Nucleus accumbens (tissue), 56 donors: ENCODE measurements at places on chromosomes 5 and 9.
A peak's percentile ranks its signal among the peaks of the same experiment; 100 is the strongest.

GRCh38 chr9:131010482-131011273 is 1.7 kb downstream of the LAMC3 start:
- DNase-seq: no peak

- no peak for DNase-seq
Measured at GRCh38 chr5:150700246-150700593, 642 bp downstream of the RBM22 start.

GRCh38 chr5:83927140-83927733 is 206.6 kb upstream of the HAPLN1 start:
- DNase-seq: peak; percentile 5

- no peak for DNase-seq
Measured at GRCh38 chr9:1969898-1970297, 45.2 kb upstream of the SMARCA2 start.

- no peak for DNase-seq
Measured at GRCh38 chr5:146642410-146642809, 126.4 kb upstream of the GPR151 start.

DNA sequence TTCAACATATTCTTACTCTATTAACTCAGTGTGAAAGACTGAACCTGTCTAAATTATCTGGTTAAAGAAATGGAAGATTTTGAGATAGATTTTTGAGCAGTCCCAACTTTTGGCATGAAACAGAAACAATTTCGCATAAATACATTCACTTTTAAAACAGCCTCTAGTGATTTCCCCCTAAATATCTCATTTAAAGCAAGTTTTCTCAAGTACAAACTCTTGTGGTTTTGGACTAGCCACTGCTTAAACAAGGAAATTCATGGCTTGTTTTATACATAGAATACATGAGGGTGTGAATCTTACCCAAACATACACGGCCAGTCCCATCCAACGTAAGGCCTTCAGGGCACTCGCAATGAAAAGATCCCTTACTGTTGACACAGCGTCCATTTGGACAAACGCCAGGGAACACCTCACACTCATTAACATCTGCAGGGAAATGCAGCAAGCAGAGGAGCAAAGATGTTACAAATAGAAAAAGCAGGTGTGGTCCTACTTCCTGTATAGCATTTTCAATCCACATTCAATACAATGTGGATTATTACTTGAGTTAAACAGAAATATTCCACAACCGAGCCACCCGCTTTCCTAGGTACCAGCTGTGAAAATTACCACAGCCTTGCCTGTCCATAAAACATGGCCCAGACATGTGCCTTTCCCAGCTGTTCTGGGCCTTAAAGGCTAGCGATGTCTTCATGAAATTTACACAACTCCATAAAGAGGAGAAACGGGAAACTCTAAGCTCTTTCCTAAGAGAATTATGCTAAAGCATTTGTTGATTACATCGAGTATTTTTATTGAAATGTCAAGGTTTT is 188.8 kb downstream of the FBN2 start:
- no peak for DNase-seq

- DNase-seq: peak; percentile 55
Measured at GRCh38 chr5:142611154-142611553, 74.7 kb downstream of the FGF1 start.

GRCh38 chr5:66821688-66822429 is 225.7 kb downstream of the MAST4 start:
- no peak for DNase-seq

GRCh38 chr9:123834218-123834888 is 95.6 kb downstream of the DENND1A start:
- no peak for DNase-seq

- no peak for DNase-seq
Measured at GRCh38 chr5:91030521-91031401, 352.4 kb downstream of the ARRDC3 start.

- DNase-seq: no peak
Measured at GRCh38 chr5:3339092-3339797, 256.4 kb upstream of the IRX1 start.

- no peak for DNase-seq
Measured at GRCh38 chr5:42321785-42322184, 101.5 kb upstream of the GHR start.

GRCh38 chr5:138064526-138064925 is 19.3 kb upstream of the WNT8A start:
- DNase-seq: no peak

- no peak for DNase-seq
Measured at GRCh38 chr9:136881691-136882108, 4.6 kb upstream of the TRAF2 start.

GRCh38 chr5:33834334-33834733 is 57.5 kb downstream of the ADAMTS12 start:
- DNase-seq: no peak

DNA sequence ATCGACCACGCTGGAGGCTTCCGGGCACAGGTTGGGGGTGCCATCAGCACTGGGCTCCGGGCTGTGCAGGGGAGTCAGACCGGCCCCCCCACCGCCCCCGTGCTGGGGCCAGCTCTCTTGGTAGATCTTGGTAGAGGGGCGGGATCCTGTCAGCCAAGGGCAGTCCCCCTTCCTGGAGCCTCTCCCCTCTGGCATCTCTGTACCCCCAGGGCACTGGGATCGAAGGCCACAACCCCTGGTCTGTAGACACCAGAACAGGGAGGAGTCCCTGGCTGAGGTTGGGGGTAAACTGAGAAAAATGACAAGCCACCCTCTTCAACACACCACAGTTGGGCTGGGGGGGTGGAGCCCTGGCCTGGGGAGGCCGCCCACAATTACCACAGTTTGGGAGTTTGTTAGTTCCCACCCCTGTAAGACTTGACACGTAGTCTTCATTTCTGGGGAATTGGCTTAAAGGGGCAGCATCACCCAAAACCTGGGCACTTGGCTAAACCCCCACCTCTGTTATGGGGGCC is 882 bp downstream of the CERCAM start:
- no peak for DNase-seq

DNA sequence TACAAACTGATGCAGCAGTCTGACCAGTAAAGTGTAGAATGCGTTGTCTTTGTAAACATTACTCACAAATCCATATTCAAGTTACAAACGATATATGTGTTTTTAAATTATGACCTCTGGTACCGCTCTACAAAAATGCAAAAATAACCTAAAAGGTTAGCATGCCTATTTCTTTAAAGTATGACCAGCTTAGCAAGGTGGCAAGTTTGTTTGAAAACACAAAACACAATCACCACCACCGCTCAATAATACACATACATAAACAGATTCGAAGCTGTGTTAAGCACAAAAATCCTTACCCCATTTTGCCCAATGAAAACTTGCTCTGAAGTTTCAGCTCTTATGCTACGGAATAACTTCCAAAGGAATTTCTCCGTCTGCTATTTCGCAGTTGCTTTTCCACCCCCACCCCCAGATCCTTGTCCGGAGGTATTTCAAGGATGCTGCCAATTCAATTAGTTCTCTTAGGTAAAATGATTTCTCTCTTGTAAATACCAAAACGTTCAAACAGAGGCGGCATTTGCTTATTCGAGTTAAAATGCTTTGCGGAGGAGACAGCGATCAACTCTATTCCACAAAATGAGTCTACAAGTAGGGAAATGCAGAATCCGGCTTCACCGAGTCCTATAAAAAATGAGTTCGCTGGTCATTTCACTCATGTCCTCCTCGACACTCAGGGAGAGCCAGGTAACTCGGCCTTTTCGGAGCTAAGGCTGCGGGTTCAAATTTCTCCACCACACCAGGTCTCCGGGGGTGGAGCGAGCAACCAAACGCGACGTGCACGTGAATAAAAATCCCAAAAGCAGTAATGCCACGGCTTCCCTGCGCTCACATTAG is 1.2 kb downstream of the HOMER1 start:
- DNase-seq: peak; percentile 58

DNA sequence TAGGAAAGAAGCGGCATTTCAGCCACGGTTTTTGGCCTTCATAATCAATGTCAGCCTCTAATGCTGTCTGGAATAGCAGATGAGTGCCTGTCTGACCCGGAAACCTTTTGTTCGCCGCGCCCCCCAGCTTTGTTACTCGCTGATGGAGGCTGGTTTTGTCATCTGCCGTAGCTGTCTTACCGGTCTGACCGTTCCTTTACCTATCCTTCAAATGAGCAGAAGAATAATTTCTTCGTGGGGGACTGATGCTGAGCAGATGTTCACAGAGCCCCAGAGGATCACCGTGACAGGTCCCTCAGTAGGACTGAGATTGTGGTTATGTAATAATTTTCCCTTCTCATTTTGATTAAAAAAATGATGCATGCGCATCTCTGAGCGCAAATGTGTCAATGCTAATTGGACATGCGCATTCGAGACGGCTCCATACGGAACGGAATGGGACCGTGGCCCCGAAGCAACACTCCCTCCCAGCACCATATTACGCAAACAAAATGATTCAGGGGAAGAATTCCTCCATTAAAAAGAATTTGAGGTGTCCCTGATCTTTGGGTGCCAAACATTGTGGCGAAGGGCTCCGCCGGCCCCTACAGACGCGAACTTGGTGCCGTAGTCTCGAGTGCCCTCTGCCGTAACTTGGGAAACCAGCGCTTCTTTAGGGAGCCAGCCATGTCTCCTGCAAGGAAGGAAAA is 27.6 kb downstream of the TLX3 start:
- DNase-seq: peak; percentile 48

- DNase-seq: no peak
Measured at GRCh38 chr5:158390577-158390976, 531.6 kb upstream of the CLINT1 start.
